ENCODE measurements at places on chromosomes 2 and 18. TPM values are rescaled to one million over a fixed set of nuclear protein-coding genes. Genes with fewer than 3 reads are reported as not detected.

The GKN1 gene
- not detected for total RNA-seq

The NEURL3 gene
- total RNA-seq = 0.27 TPM

GRCh38 chr18:22307528-22307927 lies 110.2 kb downstream of the CTAGE1 start:
- DNase-seq = no peak

- DNase-seq = no peak
These were observed 163.2 kb upstream of the KLF7 start for GRCh38 chr2:207328944-207329386.

DNA sequence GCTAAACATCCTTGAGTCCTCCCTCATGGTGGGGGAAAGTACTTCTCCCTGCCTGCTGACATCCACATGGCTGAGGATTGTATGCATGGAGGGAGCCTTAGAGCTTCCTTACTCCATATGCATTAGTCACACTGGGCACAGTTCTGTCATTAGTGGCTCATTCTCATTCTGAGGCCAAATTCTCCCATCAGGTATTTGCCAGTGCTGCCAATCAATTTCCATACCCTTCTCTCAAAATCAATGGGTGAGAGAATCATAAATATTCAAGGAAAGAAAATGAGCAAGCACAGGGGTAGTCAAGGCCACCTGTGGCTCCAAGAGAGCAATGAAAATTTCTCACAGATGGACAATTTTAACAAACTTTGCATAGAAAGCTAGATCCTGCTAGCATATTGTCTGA lies 422.6 kb upstream of the SETBP1 start:
- no peak for DNase-seq

DNA sequence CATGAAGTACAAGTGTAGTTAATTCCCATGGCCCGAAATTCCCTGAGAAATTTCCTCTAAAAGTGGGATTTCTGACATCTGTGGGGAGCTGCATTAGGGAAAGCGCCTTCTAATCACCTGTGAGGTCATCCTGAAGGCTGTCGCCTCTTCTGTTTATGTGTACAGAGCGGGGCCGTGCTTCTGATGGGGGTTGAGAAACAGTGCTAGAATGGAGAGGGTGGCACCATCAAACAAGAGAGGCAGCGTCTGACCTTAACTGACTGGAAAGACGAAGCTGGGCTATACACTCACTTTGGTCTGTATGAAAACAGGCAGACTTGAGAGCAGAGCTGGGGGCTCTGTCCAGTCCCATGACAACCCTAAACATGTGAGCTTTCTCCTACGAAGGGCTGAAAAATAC lies 44.2 kb upstream of the DNMT3A start:
- DNase-seq = no peak

All from lower lobe of right lung (tissue), 2 donors.